ENCODE measurements at places on chromosomes 1 and 21. TPM values are rescaled to one million over a fixed set of nuclear protein-coding genes. Genes with fewer than 3 reads are reported as not detected.
A peak's percentile ranks its signal among the peaks of the same experiment; 100 is the strongest.

- DNase-seq: no peak
Observed at GRCh38 chr21:43603641-43604504, 55.4 kb downstream of the HSF2BP start.

DNA sequence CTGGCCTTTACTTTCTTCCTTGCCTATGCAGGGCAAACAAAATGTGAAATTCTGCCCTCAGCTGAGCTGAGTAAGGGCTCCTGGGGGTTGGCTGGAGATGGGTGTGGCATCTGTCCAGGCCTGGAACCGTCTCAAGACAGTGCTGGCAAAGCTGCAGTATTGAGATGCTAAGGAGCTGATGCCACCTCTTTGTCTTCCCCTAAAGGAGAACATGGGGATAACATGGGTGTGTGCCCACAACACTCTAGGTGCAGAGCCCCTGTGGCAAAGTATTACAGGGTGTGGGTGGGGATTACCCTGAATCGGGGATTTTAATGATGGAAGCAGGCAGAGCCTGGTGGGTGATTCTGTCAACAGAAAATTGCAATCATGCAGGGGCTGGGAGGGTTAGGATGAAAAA is 2.5 kb upstream of the ST3GAL3 start:
- no peak for DNase-seq

Gene NID1
- total RNA-seq: 77.4 TPM

DNA sequence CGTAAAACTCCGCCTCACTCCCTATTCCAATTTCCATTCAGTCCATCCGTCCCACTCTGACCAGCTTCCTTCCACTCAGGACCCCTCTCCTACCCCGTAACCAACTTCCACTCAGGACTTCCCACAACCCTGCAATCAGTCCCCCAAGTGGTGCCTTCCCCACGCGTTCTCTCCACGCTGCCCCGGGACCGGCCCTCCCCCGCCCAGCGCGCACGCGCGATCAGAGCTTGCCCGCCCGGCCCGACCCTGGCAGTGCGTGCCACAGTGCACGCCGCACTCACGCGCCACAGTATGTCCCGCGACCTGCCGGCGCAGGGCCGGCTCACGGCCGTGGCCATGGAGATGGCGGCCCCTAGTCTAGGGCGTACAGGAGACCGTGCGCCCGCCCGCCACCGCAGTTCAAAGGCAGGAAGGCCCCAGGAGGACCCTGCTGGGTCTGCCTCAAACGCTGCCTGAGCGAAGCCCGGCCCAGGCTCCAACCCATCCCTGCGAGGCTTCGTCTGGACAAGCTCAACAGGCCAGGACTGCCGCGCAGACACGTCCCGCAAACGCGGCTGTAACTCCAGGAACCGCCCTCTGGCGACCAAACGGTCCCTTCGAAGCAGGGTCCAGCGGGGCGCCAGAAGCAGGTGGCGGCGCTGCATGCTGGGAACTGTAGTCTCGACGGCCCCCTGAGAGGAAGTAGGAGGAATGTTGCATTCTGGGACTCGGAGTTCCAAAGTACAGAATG is at the start of gene NDC1:
TSS of gene NDC1 (minus strand) at position 373 of the 730 bp plus-strand sequence. CDS start at position 338, 35 bp downstream.
- DNase-seq: peak; percentile 92

- no peak for DNase-seq
Observed at GRCh38 chr1:178057912-178058534, 35.9 kb upstream of the RASAL2 start.

DNA sequence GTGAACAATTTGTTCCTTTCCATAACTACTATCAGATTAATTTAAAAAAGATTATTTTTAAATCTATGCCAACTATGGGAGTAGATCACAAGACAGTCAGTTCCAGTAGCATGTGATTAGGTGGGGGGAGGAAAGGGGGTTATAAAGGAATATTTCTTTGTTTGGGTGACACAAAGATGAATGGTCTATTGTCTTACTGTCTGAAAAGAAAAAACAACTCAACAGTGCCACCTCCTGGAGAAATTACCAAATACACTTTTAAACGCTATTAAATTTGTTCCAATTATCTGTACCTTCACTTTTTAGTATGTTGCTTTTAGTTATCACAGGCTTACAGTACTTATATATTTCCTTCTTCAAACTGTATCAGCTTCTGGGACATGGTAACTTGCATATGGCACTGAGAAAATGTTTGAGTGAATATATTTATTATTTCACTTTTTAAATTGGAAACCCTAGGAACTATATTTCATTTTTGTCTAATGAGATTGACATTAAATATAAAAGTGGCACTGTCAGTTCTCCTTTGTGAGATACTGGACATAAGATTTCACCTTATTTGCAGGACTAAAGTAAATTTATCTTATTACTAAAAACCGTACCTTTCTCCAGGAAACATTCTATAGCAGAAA is 1.7 kb upstream of the SORT1 start:
- peak; percentile 72 for DNase-seq

DNA sequence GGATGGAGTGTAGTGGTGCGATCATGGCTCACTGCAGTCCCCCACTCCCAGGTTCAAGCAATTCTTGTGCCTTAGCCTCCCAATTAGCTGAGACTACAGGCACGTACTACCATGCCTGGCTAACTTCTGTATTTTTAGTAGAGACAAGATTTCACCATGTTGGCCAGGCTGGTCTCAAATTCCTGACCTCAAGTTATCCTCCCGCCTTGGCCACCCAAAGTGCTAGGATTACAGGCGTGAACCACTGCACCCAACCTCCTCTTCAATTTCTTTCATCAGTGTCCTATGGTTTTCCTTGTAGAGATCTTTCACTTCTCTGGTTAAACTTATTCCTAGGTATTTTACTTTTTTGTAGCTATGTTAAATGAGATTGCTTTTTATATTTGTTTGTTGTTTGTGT is 10.7 kb upstream of the MAST2 start:
- no peak for DNase-seq

Gene GJB3
- total RNA-seq: 0.68 TPM

GRCh38 chr1:79129914-79130313 is 123.4 kb upstream of the ADGRL4 start:
- no peak for DNase-seq

DNA sequence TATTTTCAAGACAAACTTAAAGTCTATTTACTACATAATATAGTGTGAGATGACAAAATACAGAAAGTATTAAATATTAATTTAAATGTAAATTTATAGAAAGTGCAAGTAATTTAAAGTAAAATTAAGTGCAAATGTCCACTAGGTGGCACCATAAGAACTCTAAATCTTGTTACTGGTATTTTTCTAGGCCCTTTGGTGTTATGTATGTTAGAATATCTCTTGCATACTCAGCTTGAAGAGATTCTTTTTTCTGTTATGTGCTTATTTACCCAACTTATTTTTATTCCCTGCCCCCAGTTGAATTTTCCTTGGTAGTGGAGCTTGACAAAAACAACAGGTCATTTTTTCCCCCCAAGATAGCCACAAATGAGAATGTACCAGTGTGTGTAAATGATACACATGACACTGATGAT is 71.5 kb downstream of the RPS6KC1 start:
- DNase-seq: peak; percentile 25

DNA sequence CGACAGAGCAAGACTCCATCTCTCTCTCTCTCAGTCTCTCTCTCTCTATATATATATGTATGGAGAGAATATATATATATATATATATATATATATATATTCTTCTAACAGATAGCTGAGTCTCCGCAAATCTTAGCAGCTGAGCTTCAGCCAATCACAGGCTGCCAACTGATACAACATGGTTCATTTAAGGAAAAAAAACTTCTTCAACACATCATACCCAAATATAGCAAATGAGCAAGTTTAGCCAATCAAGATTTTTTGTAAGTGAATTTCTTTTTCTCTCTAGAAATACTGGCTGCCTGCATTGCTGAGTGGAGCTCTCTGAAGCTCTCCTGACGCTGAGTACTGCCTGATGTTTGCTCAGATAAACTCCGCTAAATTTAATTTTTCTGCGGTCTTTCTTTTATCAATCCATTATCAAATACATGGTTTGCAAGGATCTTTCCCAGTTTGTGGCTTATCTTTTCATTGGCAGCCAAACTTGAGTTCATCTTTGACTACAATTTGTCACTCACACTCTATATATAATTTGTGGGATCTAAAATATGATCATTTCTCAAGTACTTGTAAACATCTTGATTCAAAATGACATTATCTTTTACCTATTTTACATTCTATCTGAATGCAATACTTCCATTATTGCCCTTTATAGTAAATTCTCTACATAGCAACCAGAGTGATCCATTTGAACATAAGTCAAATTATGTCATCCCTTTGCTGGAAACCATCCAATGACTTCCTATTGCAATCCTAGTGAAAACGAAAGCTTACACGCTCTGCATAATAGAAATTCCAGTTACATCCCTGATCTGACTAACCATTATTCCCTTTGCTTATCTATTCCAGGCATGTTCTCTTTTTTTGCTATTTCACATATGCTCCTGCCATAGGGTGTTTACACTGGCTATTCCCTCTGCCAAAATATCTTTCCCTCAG is 2131.7 kb downstream of the MRPL39 start:
- DNase-seq: no peak

DNA sequence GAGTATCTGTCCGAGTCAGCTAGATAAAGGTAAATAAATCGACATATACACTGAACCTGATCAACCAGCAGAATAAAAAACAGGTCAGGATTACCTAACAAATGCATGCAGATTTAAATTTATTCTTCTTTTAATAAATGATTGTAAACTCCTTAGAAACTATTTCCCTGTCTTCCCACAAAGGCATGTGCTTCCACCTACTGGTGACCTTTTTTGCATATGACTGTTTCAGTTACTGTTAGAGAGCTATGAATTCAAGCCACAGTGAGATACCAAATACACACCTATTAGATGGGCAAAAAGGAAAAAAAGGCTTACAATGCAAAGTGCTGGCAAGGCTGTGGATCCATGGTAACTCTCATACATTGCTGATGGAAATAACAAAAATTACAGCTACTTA is 957.4 kb upstream of the NCAM2 start:
- DNase-seq: no peak
